ENCODE measurements at places on chromosomes 3 and 15.

DNA sequence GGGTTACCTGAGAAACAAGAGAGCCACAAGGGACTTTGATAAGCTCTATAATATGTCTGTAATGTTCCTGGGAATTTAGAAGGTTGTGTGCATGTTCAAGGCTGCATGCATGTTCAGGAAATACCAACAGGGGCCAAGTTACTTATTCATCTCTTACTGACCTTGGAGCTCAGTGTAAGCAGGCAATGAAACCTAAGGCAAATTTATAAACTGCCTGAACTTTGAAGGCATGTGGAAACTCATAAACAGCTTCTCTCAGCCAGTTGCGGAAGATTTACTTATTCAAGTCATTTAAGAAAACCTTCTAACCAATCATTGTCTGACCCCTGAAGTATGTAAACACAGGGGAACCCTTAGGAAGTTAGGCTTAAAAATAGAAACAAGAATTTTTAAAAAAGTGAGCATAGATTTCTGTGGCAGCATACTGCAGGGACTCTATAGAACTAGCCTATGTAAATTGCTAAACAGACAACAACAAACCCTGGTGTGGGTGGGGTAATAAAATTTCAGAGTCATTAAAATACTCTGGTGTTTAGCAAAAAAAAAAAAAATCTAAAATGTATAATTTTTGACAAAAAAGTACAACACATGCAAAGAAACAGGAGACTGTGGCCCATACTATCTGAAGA lies 57.2 kb downstream of the SLC15A2 start:
- no peak for DNase-seq

- DNase-seq = no peak
Measured at GRCh38 chr15:96052572-96053030, 277.9 kb upstream of the NR2F2 start.

DNA sequence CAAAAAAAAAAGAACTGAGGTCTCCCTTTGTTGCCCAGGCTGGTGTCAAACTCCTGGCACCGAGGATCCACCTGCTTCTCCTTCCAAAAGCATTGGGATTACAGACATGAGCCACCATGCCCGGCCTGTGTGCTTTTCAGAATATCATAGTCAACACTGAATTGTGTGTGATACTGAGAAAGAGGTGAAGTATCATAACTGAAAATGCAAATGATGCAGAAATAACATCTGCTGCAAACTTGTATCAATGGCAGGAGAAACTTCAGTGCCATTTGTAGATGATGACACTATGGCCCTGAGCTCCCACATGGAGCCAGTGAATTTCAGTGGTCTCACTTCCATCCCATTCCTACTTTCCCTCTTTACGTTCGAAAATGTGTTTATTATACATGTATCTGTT lies 21.9 kb downstream of the IL12A start:
- no peak for DNase-seq

- no peak for DNase-seq
Measured at GRCh38 chr15:65903296-65904073, 34.2 kb downstream of the RAB11A start.

Measured in activated B cell treated with CpG ODN at 0.5 μM for 24 hours (primary cell).